Stimulated activated CD8-positive, alpha-beta memory T cell treated with anti-CD3 and anti-CD28 coated beads, Interleukin-15, amount 100 ng/mL, for 48 hours (primary cell): ENCODE measurements at places on chromosomes 2 and 18.

GRCh38 chr2:139492131-139492680 is 712.0 kb upstream of the NXPH2 start:
- DNase-seq = no peak

GRCh38 chr18:27787547-27787946 is 389.4 kb downstream of the CDH2 start:
- DNase-seq = no peak

- DNase-seq = no peak
Observed at GRCh38 chr18:48030616-48031480, 100.4 kb upstream of the SMAD2 start.

GRCh38 chr2:173763641-173764040 is 201.5 kb downstream of the SP3 start:
- DNase-seq = no peak

DNA sequence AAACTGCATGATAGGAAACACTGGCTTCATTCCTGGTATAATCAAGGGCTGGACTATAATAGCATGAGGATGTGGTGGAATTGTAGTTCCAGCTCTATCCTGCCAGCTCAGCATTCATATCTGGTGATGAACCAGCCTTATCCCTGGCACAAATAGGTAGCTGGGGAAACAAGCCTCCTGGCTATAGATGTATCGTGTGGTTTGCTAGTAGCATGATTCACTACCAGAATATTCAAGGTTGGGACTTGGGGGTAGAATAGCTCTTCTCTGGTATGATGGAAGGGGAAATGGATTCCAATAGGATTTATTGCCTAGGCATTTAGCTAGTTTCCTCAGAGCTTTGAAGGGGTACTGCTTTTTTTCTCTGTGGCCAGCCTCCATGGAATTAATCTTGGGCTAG is 532.8 kb downstream of the FBXO15 start:
- DNase-seq = no peak

- DNase-seq = no peak
Observed at GRCh38 chr2:14401873-14402272, 230.6 kb upstream of the LRATD1 start.

- no peak for DNase-seq
Observed at GRCh38 chr2:160417745-160418397, 75.7 kb downstream of the RBMS1 start.
